HFFc6 (cell line): ENCODE measurements at places on chromosomes 2 and 18.

GRCh38 chr2:180573951-180574350, 406.5 kb upstream of the UBE2E3 start:
- DNase-seq, result peak; percentile 67

DNA sequence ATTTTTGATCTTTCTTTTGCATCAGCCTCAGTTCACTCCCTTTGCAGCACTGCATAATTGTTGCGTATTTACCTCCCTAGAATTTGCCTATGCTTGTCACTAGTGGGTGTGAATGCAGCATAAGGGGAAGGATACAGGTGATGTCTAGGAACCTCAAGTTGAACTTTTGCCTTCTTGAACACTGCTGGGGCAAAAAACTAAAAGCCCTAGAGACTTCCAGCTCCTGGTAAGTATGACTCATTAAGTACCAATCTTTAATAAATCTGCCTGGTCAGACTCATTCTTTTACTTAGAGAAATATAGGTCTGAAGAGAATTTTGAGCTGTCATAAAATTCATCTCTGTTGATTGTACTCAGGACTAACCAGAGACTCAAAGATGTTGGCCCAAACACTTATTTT, 547.3 kb upstream of the FANCL start:
- no peak for DNase-seq

DNA sequence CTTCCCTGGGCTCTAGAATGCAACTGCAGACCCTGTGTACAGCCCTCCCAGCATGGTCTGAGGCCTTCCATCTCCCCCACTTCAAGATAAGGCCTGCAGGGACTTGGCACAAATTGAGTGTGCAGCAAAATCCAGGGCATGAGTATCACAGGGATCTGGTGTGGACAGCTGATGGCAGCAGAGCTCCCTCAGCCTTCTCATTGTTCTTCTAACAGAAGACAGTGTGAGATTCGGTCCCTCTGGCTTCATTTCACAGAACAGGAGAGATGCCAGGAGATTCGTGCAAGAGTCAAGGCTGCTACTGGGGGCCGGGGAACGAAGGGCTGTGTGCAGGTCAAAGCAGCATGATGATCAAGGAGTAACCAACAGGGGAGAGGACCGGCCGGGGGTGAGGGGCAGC, 85.8 kb downstream of the UXS1 start:
- peak; percentile 25 for DNase-seq

- peak; percentile 50 for DNase-seq
These were observed 209.2 kb downstream of the MCFD2 start for GRCh38 chr2:46706264-46706983.

- no peak for DNase-seq
These were observed 838.3 kb downstream of the SLC4A3 start for GRCh38 chr2:220465700-220466099.

DNA sequence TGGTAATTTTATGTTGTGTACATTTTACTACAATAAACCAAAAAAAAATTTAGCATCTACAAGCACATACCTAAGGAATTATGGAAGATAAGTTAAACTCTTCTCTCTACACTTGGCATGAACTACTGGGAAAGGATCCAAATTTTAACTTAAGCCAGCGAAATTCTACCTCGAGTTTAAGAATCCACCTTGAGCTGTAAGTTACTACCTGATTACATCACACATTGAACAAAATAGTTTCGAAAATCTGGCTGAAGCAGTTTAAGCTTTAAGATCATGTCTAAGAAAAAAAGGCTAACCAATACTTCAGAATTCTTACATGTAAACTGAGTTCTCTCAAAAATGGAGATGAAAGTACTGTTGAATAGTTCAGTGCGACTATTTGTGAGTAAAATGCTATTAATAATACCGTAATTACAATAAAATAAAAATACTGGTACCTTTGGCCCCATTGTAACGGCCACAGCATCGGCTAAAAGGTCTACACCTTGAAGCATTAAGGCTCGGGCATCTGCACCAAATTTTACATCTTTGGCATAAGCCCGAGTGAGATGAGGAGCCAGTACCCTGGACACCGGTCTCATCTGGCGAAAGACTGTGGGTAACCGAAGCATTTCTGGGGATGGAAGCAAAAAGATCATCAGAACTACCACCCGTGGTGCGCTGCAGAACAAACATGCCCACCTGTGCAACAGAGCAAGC, 1.3 kb downstream of the HSPD1 start:
- no peak for DNase-seq

DNA sequence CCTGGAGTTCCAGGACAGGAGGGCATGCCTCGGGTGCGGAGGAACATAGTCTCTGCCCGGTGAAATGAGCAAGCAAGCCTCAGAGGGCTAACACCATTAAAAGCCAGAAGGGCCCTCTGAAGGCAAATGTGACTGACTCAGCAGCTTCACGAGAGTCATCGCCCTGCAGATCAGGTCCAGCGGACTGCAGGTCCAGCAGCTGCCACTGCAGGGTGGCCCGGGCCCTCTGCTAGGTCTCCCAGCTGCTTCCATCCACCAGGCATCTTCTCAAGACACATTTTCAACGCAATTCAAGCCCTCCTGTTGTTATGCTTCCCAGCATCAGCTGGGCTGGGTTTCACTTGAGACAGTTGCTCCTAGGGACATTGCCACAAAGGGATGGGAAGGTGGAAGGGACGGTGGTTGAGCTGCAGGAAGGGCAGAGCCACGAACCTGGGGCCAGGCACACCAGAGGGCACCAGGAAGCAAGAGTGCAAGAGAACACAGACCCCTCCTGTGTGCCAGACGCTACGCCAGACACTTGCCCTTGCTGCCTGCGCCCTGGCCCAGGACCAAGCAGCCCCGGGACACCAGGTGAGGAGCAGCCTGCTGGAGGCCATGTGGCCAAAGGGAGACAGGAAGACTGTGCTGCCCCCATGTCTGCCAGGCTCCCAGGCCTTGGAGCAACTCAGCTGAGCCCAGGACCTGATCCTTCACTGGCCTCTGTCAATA, 173.0 kb downstream of the HDAC4 start:
- DNase-seq, result no peak

DNA sequence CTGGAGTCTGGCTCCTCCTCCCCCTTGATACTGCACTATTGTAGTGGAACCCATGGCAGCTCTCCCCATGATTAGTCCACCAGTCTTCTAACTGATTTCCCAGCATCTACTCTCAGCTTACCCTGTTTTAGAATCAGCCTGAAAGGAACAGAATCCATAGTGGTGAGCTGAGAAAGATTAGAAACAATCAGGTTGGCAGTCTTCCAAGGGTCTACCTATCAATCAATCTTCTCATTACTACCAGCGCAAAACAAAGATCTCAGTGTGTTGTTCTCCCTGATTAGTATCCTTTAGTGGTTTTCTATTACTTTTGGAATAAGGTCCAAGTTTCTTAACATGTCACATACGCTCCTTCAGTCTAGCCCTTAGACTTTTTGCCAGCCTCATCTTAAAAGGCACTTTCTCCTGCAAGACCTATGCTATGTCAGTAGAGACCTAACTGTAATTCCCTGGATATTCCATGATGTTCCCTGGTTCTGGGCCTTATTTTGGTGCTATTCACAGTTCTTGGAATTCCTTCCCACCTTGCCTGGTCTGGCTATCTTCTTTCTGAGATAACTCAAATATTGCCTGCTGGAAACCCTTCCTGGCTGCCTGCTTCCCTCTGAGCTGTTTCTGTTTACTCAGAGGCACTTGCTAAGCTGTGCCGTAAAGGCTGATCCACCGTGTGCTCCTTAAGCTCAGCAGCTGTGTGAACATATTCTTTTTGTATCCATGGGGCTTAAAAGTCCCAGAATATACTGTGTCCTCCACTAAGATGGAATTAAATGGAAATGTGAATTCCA, 32.6 kb downstream of the LAMA3 start:
- no peak for DNase-seq

- no peak for DNase-seq
These were observed 316.9 kb upstream of the EPAS1 start for GRCh38 chr2:45980161-45980865.

GRCh38 chr2:173187941-173188788, 112.5 kb downstream of the MAP3K20 start:
- DNase-seq, result peak; percentile 58

GRCh38 chr2:97704989-97705388, 8.4 kb upstream of the ZAP70 start:
- no peak for DNase-seq

- DNase-seq, result peak; percentile 33
These were observed 24.4 kb upstream of the AAK1 start for GRCh38 chr2:69667805-69668382.

GRCh38 chr2:134550566-134551164, 168.1 kb downstream of the TMEM163 start:
- DNase-seq, result no peak

DNA sequence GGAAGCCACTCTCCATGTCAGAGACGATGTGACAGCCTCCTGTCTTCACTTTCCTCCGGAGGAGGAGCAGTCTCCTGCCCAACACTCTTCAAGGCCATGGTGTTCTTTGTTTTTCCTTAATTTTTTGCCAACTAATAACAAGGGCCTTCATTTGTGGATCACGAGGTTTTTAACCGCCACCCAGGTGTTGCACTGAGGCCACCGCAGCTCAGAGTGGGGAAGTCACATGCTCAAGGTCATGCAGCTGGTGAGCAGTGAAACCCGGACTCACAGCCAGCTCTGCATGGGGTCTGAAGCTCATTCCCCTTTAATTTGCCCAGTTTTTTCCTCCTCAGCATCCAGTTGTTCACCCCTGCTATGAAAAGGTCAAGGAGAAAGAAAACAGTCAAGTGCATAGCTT, 19.6 kb downstream of the ENOSF1 start:
- DNase-seq, result no peak

GRCh38 chr2:64819361-64819760, 165.6 kb upstream of the SERTAD2 start:
- DNase-seq, result no peak

GRCh38 chr2:46369783-46370182, 72.6 kb downstream of the EPAS1 start:
- DNase-seq, result no peak

DNA sequence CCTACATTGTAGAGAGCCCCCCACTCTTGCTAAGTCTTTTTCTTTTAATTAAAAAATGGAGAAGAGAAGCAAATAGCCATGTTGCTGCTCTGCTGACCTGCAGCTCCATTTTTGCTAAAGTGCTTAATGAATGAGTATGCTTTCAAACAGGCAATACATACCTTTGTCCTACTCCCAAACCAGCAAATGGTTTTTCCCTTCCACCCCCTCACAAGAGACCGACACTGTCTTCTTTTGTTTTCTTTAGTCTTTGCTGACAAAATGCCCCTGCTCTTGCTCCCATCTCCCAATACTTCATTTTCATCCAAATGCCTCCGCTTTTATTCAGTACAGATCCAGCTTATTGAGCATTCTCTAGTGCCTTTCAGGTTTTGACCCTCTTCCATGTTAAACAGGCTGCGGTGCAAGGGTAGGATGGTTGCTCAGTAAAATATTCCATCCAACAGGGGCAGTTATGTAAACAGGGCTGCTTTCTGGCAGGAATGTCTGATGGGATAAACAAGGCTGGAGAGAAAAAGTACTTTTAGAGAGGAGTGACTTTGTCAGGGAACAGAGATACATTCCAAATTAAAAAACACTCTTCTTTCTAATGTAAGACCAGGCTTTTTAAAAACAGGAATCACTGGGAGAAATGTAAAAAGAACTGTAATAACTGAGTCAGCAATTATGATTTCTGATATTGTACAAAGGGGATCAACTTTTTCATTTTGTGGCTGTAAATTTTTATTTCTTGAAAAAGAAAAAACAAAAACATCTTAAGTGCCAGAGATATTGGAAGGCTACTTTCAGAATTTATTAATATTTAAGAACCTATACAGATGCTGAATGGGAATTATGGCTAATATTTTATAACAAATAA, 136.8 kb downstream of the MEP1B start:
- no peak for DNase-seq

GRCh38 chr2:173134703-173135102, 59.1 kb downstream of the MAP3K20 start:
- no peak for DNase-seq

- DNase-seq, result no peak
These were observed 13.5 kb upstream of the HS6ST1 start for GRCh38 chr2:128332091-128332634.
